ENCODE measurements at places on chromosomes 16 and 17.

GRCh38 chr17:13337864-13338371, 263.8 kb downstream of the HS3ST3A1 start:
- peak; percentile 86 for DNase-seq

GRCh38 chr17:70775679-70776078, 606.3 kb downstream of the KCNJ2 start:
- peak; percentile 4 for DNase-seq

DNA sequence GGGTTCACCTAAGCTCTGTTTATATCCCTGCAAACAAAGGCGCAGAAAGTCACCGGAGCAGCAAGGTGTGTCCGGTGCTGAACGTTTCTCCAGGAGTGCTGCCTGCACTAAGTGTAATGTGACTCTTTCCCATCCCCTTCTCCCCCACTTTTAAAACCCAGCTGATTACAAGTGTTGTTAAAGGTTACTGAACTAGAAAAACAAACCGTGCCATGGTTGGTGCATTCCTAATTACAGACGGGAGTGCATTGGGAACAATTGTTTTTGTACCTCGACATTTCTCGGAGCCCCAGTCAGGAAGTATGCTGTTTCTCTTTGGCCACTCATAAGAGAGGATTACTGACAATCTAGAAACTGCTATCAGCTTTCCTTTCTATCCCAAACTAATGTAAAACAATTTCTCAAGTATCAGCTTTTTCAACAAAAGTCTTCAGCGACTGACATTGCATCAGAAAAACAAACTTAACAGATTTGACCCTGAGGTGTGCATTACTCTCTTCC, 441.0 kb upstream of the SALL1 start:
- DNase-seq: peak; percentile 12

DNA sequence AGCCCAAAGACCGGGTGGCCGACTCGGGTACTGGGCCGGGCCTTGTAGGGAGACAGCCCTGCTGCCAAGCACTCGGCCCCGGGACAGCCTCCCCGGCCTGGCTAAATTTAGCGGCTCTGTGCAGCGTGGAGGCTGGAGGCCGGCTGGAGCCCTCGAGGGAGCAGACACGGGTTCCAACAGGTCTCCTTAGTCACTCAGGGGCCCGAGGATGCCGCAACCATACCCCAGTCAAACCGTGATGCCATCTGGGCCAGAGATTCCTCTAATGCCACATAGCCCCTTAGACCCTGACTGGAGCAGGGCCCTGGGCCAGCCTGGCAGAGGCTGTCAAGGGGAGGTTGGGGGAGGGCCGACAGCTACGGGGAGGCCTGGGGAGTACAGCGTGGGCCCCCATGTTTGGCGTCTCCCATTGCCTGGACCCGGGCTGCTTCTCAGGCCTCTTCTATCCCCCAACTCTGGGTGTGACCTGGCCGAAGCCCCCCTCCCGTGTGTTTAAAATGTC, 2.9 kb upstream of the P2RX1 start:
- no peak for DNase-seq

DNA sequence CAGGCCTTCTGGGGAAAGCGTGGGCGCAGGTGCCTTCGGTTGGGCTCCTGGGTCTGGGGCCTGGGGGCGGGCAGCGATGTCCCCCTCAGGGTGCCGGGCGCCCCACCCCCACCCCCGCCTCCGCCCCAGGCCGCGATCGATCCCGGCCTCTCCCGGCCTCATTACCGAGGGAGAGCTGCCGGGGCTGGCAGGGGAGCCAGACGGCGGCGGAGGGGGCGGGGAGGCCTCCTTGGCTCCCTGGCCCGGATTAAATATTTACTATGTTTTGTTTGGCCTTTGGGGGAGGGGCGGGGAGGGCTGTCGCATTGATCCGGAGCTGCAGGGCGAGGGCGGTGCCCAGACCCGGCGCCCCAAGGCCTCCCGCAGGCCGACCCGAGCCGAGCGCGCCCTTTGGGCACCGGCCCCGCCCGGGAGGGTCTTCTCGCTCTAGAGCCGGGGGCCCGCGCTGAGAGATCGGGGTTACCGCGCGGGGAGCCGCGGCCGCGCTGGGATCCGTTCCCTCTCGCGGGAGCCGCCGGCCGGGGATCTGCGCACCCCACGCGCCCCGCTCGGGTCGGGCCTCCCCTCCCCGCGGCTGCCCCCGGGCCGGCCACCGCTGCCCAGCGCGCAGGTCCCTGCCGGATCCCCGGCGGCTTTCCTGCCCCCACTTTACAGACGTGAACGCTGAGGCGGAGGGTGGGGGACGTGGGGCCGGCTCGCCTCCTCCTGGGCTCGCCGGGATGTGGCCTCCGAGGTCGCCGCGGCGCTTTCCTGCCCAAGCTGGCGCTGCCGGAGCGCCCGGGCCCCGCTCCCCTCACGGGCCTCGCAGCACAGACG, 27.0 kb downstream of the RTN4RL1 start:
- DNase-seq: no peak

DNA sequence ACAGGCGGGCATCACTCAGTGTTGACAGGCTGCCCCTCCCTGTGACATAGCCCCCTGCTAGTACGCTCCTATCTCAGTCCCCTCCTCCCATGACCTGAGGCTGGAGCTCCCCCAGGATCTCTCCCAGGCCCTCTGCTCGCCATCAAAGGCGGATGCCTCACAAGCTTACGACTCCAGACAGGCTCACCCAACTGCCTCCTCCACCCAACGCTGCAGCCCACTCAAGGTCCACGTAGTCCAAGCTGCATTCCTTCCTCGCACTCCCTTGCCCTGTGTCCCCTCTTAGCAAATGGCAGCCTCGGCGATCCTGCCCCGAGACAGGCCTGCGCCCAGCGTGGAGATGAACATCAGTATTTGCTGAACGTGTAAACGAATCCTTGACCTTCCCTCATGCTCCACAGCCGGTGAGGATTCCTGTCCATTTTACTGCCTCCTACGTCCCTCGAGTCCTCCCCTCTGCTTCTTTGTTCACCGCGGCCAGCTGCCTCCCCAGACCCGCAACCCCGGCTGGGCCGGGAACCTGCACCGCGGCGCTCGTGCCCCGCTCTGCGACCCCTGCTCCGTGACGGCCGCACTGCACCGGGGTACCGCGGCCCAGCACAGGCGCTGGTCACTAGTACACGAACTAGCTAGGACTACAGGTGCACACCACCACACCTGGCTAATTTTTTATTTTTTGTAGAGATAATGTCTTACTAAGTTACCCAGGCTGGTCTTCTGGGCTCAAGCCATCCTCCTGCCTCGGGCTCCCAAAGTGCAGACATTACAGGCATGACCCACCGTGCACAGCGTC, 838 bp upstream of the TMEM97 start:
- peak; percentile 34 for DNase-seq

DNA sequence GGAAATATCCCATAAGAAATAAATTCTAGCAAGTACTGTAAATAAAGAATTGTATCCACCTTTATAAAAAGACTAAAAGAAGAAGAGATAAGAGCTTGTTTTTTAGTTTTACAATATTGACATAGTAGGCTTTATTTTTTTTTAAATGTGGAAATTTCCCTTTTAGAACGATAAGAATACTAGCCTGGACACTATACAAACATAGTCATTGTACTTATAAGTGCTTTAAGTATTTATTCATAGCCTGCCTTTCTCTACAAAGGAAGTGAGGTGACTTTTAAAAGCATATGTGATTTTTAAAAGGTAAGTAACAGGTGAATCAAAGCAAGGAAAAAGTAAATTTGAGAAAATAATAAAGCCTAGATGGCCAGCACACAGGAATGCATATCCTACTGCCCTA, 17.7 kb downstream of the TOX3 start:
- no peak for DNase-seq

GRCh38 chr16:51757124-51757470, 606.0 kb upstream of the SALL1 start:
- no peak for DNase-seq

- DNase-seq: no peak
Observed at GRCh38 chr17:17021194-17021863, 20.9 kb upstream of the MPRIP start.

DNA sequence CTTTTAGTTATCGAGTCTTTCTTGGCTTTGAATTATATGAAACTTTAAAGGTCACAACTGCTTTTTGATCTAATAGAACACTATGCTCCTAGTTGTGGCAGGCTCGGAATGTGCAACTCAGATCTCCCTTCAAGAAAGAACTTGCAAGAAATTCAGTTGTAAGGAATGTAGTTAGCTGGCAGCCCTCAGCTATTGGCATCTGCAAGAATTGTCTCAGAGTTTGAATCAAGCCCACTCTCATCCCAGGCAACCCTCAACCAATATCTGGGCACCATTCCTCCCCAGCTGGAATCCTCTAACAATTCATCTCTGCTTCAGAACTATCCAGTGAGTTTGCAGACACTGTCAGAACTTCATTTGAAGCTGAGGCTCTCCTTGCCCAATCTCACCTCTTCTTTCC, 447.2 kb downstream of the KIF2B start:
- DNase-seq: no peak

DNA sequence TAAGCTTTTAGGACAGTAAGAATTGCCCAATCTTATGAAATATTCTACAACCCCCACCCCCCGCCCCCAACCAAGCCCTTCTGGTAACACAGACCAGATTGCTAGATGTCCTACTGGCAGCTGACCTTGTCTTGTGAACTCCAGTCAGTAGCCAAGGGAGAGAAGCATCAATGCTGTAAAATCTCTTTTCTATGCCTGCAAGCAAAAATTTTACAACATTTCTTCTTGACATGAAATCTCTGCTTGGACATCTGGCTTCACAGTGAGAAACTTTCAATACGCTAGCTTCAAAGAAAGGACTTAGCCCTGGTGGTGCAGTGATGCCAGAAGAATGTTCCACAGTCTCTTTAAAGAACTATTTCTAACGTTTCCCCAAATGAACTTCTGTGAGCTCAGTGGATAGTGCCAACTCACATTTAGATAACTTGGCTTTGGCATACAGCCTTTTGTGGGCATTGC, 169.3 kb upstream of the AXIN2 start:
- peak; percentile 54 for DNase-seq

- DNase-seq: no peak
Observed at GRCh38 chr17:41971721-41972523, 5.3 kb downstream of the CNP start.

- peak; percentile 51 for DNase-seq
Observed at GRCh38 chr17:37182786-37183465, 192.9 kb upstream of the C17orf78 start.

- no peak for DNase-seq
Observed at GRCh38 chr16:49362230-49362629, 11.4 kb upstream of the C16orf78 start.

DNA sequence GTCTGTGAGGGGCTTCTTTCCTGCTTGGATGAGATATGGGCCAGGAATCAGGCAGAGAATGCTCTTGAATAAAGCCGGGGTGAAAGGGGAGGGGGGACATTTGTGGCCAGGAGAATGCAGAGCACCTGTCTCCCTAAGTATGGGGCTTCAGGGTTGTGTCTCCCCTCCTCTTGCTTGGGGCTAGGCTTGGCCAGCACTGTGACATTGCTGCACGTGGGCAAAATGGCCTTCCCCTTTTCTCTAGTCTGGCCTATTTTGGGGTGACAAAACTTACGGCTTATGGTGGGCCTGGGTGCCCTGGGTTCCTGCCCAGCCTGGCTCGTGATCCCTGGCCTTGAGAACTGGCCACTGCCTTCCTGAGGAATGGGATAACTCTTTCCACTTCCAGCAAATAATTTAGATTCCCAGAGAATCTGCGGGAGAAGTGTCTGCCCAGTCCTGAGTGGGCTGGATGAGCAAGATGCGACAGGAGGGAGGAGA, 5.6 kb downstream of the NFE2L1 start:
- no peak for DNase-seq

DNA sequence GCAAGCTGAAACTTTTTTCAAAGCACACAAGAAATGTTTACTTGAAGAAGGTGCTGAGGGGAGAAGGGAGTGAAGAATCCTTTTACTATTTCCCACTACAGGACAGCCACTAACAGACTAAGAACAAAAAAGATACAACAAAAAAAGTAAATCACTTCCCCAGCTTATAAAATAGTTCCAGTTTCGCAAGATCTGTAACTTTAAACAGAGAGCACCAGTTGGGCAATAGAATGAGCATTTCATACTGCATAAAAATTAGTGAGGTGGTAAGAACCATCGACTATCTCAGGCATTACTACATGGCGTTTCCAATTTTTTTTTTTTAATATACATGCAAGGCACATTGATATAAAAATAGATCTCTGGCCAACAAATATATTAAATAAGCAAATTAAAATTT, 11.1 kb downstream of the CRYBA1 start:
- peak; percentile 70 for DNase-seq

- peak; percentile 16 for DNase-seq
Observed at GRCh38 chr17:76909971-76910760, 42.0 kb downstream of the MGAT5B start.

GRCh38 chr17:36939802-36940312, 2.6 kb downstream of the LHX1 start:
- DNase-seq: no peak

DNA sequence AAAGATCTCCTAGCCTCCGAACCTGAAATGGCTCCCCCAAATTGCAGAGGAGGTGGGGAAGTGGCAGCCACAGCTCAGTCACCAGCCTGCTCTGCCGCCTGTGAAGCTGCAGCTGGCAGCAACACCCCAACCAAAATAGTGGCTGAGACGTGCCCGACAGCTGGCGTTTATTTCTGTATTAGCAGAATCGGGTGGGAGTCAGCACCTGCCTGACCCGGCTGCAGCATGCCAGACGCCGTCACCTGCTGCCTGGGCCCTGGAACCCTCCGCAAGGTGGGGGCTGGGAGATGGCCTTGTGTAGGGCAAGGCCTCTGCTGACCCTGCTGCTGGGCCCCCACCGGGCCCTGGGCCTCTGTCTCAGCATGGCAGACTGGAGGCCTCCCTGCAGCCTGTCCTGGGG, 17.5 kb upstream of the PABPN1L start:
- no peak for DNase-seq

GRCh38 chr16:88523309-88524161, 46.7 kb upstream of the ZC3H18 start:
- DNase-seq: no peak

DNA sequence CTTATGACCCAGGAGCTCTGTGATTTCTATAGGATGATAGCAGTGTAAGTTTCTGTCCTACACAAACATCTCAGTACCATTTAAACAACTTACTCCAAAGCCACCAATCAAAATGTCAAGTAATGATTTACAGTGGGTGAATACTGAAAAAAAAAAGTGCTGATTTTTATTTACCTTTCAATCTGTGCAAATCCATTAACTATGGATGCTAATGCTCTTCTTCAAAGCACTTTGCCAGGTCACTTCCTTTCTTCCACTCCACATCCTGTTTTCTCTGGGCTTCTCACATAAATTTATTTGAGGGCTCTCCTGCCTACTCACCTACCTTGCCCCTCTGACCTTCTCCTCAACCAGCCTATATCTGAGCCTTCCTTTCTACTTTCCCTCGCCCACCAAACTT, 101.6 kb downstream of the SKAP1 start:
- no peak for DNase-seq

GRCh38 chr17:60712675-60713074, 35.0 kb downstream of the BCAS3 start:
- DNase-seq: no peak

- DNase-seq: no peak
Observed at GRCh38 chr17:68161644-68162428, 86.0 kb upstream of the AMZ2 start.

Data from foreskin fibroblast (primary cell).